T-helper 2 cell (primary cell): ENCODE measurements at places on chromosomes 6 and 20.

DNA sequence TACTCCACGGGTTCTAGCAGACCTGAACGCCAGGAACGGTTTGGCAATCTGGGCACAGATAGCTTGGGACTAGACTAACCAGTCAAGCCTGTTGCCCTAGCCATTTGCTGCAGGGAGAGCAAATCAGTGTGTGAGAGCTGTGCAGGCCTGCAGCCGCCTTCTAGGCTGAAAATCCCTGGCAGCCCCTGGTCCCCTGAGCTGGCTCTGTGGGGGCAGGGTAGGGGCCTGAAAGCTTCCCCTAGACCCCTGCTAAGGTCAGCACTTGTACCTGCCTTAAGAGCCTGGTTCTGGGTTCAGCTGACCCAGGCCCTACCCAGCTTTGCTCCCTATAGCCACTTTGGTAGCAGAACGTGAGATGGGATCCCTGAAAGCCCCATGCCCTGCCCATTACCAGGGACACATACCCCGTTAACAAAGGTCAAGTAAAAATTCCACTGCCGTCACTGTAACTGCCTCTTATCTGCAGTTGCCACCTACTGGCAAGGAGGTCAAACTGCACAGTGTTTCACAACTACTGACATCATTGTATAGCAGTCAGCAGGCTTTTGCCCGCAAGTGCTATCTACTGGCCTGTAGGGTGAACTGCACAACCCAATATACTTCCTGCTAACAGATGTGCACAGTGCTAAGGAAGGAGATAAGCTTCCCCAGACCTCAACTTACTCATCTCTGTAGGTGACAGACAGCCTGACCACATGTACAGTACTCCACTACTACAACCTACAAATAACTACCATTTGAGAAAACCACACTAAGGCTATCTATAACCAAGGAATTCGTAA lies 95.1 kb upstream of the OLIG3 start:
- peak; percentile 96 for DNase-seq

DNA sequence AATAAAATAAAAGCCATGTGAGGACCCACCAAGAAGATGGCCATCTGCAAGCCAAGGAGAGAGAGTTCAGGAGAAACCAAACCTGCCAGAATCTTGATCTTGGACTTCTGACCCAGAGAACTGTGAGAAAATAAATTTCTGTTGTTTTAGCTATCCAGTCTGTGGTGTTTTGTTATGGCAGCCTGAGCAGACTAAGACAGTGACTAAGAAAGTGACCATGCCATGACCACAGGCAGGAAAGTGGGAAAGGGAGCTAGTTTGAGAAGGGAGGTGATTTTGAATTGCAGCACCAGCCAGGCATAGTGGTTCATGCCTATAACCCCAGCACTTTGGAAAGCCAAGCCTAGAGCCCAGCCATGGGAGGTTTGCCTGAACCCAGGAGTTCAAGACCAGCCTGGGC lies 21.9 kb upstream of the C6orf62 start:
- no peak for DNase-seq

GRCh38 chr6:78845567-78845966 lies 21.8 kb upstream of the IRAK1BP1 start:
- no peak for DNase-seq

- no peak for DNase-seq
Observed at GRCh38 chr6:33018904-33019303, 9.5 kb upstream of the HLA-DOA start.

GRCh38 chr6:31922942-31923341 lies 4.6 kb upstream of the C2 start:
- DNase-seq: no peak

DNA sequence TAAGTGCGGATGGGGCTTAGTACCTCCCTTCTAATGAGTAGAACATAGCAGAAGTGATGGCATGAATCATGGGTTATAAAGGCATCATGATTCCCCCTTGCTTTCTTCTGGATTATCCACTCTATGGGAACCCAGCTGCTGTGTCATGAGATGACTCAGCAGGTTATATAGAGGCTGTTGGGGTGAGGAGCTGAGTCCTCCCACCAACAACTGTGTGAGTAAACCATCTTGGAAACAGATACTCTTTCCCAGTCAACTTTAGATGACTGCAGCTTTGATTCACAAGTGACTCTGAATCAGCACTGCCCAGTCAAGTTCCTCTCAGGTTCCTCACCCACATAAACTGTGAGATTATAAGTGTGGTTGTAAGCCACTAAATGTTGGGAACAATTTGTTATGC lies 46.3 kb downstream of the FAM83B start:
- no peak for DNase-seq

GRCh38 chr6:36235309-36235708 lies 34.6 kb upstream of the PNPLA1 start:
- no peak for DNase-seq

- DNase-seq: no peak
Observed at GRCh38 chr20:34293589-34293988, 9.6 kb downstream of the AHCY start.

DNA sequence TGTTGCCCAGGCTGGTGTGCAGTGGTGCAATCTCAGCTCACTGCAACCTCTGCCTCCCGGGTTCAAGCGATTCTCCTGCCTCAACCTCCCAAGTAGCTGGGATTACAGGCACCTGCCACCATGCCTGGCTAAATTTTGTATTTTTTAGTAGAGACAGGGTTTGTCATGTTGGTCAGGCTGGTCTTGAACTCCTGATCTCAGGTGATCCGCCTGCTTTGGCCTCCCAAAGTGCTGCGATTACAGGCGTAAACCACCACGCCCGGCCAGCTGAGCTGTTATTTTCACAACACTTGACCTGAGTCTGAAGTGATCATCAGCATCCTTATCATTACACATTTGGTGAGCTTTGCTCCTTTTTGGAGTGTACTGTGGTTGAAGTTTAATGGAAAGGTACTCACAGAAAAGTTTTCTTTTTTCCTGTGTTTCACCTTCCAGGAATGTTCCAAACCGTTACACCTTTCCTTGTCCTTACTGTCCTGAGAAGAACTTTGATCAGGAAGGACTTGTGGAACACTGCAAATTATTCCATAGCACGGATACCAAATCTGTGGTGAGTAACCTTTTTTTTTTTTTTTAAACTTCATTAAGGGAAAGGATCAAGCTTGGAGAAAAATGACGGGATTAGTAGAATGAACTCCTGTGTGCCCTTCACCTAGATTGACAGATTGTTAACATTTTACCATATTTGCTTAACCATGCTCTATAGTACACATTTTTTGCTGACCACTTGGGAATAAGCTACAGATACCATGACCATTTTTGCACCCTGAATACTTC lies 9.7 kb downstream of the RNF114 start:
- DNase-seq: no peak

GRCh38 chr20:62624325-62624690 lies 18.0 kb upstream of the SLCO4A1 start:
- DNase-seq: no peak

- no peak for DNase-seq
Observed at GRCh38 chr6:32439602-32440214, at the start of gene HLA-DRA. Gene HLA-DRA (plus strand): TSS chr6:32439887. CDS start chr6:32439951, 64 bp downstream.
